ENCODE measurements at places on chromosomes 6 and 20.

DNA sequence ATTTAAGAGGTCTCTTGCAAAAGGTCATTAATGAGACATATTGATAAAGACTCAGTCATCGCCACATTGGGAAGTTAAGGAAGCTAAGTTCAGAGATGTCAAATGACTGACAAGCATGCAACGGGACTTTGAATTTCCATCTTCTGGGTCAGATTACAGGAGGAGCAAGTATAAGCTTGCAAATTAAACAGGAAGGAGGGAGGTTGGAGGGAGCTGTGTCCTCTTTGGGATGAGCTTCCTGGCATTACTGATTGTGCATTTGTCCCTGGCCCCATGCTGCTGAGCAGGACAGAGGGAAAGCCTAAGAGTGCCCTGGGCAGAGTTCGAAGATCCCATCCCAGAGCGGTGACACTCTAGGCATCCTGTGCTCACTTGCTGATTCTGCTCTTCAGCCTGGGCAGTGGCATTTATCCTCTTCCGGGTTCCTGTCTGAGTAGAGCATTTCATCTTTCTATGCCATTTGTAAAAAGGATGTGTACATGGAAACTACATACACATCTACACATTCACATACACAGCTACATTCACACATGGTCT lies 40.5 kb downstream of the SLC22A1 start:
- no peak for DNase-seq

- no peak for DNase-seq
These were observed 8.5 kb upstream of the SNRPC start for GRCh38 chr6:34748757-34749156.

DNA sequence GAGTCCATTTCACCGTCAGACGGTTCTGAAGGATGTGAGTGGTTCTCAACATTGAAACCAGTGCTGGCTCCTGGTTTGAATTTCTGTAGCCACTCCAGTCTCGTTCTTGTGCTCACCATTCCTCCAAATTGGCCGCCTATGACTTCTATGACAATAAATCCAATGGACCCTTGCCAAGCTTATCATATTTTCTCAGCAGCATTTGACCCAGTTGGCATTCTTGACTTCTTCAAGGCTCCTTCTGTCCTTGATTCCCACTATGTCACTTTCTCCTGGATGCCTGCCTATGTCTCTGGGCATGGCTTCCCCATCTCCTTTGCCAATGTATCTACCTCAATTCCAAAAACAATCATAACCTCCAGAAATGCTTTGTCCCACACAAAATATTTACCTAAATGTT lies 756.0 kb upstream of the NRSN1 start:
- DNase-seq: no peak

DNA sequence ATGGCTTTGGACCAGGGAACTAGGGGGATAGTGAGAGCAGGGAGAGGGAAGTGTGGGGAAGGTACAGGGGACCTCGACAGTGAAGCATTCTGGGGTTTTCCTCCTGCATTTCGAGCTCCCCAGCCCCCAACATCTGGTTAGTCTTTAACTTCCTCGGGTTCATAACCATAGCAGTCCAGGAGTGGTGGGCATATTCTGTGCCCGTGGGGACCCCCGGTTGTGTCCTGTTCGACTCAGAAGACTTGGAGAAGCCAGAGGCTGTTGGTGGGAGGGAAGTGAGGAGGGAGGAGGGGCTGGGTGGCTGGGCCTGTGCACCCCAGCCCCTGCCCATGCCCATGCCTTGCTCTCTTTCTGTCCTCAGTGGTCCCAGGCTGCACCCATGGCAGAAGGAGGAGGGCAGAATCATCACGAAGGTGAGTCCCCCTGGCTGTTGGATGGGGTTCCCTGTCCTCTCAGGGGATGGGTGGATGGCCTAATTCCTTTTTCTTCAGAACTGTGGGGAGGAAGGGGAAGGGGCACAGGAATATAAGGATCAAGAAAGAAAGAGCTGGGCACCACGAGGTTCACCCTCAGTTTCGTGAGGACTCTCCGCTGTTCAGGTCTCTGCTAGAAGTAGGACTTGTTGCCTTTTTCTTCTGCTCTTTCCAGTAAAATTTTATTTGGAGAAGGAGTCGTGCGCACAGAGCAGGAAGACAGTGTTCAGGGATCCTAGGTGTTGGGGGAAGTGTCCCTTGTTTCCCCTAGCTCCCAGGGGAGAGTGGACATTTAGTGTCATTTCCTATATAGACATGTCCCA lies 4.2 kb downstream of the VEGFA start:
- no peak for DNase-seq

GRCh38 chr20:1466211-1467081 lies at the start of gene NSFL1C:
Gene NSFL1C (minus strand): TSS chr20:1466849. CDS start chr20:1466824, 25 bp downstream.
- peak; percentile 96 for DNase-seq

DNA sequence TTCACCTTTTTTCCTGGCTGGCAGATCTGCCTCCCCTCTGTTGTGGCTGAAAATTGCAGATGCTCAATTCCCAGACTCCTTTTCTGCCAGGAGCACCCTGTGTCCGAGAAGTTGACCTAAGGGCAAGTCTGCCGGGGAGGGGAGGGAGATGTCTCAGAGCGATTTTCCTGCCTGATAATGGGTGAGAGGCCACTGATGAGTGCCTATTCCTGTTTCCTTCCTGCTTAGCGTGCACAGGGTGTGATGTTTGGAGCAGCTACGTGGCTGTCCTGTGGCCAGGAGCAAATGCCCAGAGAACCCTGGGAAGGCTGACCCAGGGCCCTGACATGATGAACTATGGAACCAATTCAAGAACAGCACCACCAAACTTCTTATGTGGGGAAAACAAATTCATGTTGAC lies 22.5 kb downstream of the SOX4 start:
- DNase-seq: no peak

GRCh38 chr6:143894655-143895054 lies 30.4 kb downstream of the ZC2HC1B start:
- DNase-seq: no peak

DNA sequence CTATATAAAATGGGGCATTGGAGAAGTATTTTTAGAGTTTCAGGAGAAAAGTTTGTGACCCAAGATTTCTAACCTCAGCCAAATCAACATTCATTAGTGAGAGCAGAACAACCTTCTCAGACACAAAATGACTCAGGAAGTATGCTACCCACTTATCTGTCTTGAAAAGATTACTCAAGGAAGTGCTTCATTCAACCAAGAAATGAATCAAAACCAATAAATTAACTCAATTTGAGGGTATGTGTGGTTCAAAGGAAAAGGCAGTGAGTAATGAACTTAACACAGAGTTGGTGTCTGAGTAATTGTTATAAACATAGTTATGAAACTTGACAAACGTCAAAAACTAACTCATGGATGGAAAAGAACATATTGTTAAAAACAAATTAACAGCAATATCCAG lies 227.6 kb downstream of the HAO1 start:
- no peak for DNase-seq

- DNase-seq: no peak
These were observed 8.6 kb downstream of the GABRR1 start for GRCh38 chr6:89208551-89208950.

- DNase-seq: no peak
These were observed 18.5 kb upstream of the ABT1 start for GRCh38 chr6:26578279-26578678.

DNA sequence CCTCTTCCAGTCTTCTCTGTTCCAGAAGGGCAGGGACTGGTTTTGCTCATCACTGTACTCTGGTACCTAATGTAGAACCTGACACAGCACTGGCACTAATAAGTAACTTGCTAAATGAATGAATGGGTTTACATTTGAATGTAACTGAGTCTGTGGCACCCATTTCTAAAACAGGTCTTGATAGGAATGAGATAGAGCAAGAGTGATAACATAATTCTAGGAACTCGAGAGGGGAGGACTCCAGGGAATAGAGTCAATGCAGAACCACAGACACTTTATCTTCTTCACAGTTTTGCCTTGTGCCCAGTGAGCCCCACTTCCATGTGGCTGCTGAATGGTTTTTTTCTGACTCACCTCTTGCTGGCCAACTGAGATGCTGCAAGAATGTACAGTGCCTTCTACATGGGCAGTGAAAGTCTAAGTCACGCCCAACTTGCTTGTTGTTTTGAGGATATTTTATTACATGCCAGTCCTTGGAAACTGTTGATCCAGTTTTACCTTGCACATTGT lies 61.1 kb downstream of the TBC1D7 start:
- DNase-seq: no peak

GRCh38 chr6:131368198-131368911 lies 204.7 kb upstream of the ARG1 start:
- DNase-seq: no peak

DNA sequence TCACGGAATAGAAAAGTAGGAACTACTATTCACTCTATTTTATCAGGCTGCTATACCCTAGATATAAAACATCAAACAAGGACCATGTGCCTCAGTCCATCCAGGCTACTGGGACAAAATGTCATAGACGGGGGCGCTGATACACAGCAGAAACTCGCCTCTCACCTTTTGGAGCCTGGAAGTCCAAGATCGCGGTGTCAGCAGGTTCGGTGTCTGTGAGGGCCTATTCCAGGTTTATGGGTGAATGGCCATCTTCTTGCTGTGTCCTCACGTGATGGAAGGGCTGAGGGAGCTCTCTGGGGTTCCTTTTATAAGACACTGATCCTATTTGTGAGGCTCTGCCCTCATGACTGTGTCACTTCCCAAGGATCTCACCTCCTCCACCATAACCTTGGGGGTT lies 89.5 kb downstream of the DLL1 start:
- no peak for DNase-seq

GRCh38 chr6:89412071-89413005 lies at the start of gene RRAGD:
Gene RRAGD (minus strand): TSS chr6:89412273. CDS start chr6:89411993, 280 bp downstream.
- peak; percentile 42 for DNase-seq

DNA sequence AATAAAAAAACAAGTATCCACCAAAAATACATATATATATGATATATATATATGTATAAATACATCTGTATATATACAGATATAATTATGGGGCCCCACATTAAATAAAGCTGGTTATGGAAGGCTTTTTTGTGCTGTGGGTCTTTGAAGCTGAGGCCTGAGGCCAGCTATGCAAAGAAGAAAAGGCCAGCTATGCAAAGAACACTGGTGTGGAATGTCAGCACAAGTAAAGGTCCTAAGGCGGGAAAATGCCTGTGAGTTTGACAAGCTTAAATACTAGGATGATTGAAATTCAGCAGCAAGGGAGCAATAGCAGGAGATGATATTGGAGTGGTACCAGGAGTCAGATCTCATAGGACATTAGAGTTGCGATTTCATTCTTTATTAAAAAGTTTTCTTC lies 25.2 kb downstream of the ADGRF1 start:
- no peak for DNase-seq

GRCh38 chr20:40477805-40478204 lies 211.2 kb downstream of the MAFB start:
- no peak for DNase-seq

- no peak for DNase-seq
These were observed 19.5 kb downstream of the BPIFA2 start for GRCh38 chr20:33187491-33187890.

DNA sequence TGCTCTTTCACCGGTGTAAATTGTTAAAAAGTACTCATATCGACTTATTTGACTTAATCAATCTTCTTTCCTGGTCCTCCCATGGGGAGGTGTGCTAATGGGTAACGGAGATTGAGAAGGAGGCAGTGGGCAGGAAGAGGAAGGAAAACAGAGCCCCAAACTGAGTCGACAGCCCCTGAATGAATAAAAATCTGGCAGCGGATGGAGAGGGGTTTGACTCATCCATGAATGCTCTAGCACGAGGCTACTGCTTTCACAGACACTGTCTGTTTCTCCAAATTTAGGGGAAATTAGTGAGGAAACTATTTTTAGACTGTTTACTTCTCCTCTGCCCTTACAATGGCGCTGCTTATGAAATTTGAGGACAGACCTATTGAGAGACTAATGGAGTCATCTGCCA lies 142.2 kb upstream of the ATXN1 start:
- no peak for DNase-seq

DNA sequence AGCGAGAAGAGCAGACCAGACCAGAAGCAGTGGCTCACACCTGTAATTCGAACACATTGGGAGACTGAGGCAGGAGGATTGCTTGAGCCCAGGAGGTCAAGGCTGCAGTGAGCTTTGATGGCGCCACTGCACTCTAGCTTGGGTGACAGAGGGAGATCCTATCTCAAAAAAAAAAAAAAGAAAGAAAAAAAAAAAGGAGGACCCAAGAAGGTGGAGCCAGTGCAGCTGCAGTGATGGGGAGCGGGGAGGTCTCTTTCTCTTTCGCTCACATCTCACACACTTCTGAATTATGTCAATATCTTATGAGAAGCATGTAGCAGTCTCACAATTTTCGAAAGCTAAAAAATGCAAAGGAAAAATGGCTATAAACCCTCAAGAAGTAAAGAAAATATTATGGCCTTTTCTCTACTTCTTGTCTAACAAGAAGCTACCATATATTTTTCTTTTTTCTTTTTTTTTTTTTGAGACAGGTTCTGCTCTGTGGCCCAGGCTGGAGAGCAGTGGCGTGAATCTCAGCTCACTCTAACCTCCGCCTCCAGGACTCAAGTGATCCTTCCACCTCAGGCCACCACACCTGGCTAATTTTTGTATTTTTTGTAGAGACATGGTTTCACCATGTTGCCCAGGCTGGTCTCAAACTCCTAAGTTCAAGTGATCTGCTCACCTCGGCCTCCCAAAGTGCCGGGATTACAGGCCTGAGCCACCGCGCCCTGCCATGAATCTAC lies 3.8 kb upstream of the SPO11 start:
- DNase-seq: no peak

- DNase-seq: no peak
These were observed 142.1 kb downstream of the BMP2 start for GRCh38 chr20:6909608-6910007.

- no peak for DNase-seq
These were observed 71.3 kb upstream of the KCNG1 start for GRCh38 chr20:51094221-51094620.

- DNase-seq: no peak
These were observed 130.2 kb upstream of the SSTR4 start for GRCh38 chr20:22904905-22905304.

- DNase-seq: peak; percentile 57
These were observed 197.7 kb downstream of the BCAS1 start for GRCh38 chr20:53872561-53873229.

DNA sequence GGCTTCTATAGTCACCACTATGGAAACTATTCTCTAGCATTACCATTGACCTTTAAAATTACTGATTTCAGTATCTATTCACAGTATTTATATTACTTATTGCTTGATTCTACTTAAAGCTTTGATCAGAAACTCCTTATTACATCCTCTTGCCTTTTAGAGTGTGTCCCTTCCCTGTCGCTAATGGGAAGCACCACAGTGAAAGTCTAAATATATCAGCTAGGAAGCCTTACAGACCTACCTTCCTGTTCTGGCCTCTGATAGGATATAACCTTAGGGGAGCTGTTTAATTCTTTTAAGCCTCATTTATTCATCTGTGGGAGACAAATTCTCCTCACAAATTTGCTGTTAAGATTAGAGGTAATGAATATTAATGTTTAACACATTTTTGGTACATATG lies 122.7 kb downstream of the ADGRB3 start:
- DNase-seq: no peak

- no peak for DNase-seq
These were observed 31.5 kb downstream of the SNX5 start for GRCh38 chr20:17936761-17937732.

Data from immature natural killer cell (primary cell).